ENCODE measurements at places on chromosomes 4 and X.
A peak's percentile ranks its signal among the peaks of the same experiment; 100 is the strongest.

DNA sequence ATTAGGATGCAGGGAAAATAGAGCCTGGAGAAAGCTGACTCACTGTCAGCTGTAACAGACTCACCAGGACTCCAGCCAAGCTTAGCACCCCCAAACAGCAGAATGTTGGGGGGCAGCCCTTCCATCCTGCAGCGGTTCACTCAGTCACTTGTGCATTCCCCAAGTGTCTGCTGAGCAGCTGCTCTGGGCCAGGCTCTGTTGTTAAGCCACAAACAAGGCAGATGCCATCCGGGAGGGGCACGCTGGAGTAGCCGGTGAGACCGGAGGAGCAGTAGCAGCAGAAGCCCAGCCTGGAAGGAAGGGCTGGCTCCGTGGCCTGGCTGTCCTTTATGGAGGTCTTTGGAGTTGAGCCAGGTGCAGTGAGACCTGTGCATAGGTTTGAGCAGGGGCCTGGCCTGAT lies 22.0 kb downstream of the CCNQ start:
- H3K27me3 ChIP-seq = no peaks in the 10 kb centered on the region
- DNase-seq = no peak
- H3K4me3 ChIP-seq = no peak overlapping the region
- H3K36me3 ChIP-seq = no peaks in the 10 kb centered on the region
- H3K27ac ChIP-seq = no peak overlapping the region

DNA sequence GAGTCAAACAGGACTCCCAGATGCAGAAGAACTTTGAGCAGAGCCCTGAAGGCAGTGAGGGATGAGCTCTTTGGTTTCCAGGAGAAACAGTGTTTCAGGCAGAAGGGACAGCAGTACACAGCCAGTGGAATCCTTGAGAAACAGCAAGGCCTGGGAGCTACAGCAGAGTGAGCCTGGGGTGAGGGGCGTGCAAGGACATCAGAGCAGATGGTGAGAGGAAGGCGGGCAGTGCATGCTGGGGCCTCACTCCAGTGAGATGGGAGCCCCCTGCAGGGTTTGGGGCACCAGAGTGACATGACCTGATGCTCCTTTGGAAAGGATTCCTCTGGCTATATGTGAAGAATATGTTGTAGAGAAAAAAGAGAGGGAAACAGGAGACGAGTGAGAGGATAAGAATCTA lies 98.1 kb upstream of the EGFL6 start:
- H3K27ac ChIP-seq = no peak overlapping the region
- no peak overlapping the region for H3K4me3 ChIP-seq

- no peaks in the 10 kb centered on the region for H3K4me1 ChIP-seq
- no peaks in the 10 kb centered on the region for H3K36me3 ChIP-seq
- H3K27ac ChIP-seq = no peak overlapping the region
- DNase-seq = no peak
- H3K27me3 ChIP-seq = no peaks in the 10 kb centered on the region
- H3K4me3 ChIP-seq = no peak overlapping the region
These were observed 6.1 kb upstream of the BDH2 start for GRCh38 chr4:103105558-103106356.

GRCh38 chr4:83708500-83709175 lies 172.7 kb downstream of the GPAT3 start:
- no peaks in the 10 kb centered on the region for H3K36me3 ChIP-seq
- no peak overlapping the region for H3K4me3 ChIP-seq
- DNase-seq = no peak
- no peaks in the 10 kb centered on the region for H3K27me3 ChIP-seq
- H3K27ac ChIP-seq = no peak overlapping the region
- H3K4me1 ChIP-seq = no peaks in the 10 kb centered on the region

- no peak overlapping the region for H3K27ac ChIP-seq
- no peak overlapping the region for H3K4me3 ChIP-seq
- no peaks in the 10 kb centered on the region for H3K4me1 ChIP-seq
- DNase-seq = no peak
- H3K27me3 ChIP-seq = no peaks in the 10 kb centered on the region
- no peaks in the 10 kb centered on the region for H3K36me3 ChIP-seq
These were observed 389.6 kb upstream of the IGFBP7 start for GRCh38 chr4:57499786-57500185.

GRCh38 chrX:102712981-102713625 lies 855 bp downstream of the GPRASP2 start:
- no peak for DNase-seq
- peak overlapping the region; percentile 52 for H3K4me3 ChIP-seq
- H3K4me1 ChIP-seq = peaks cover 5% of the 10 kb centered on the region
- H3K27ac ChIP-seq = peak overlapping the region; percentile 59
- no peaks in the 10 kb centered on the region for H3K27me3 ChIP-seq

- no peaks in the 10 kb centered on the region for H3K36me3 ChIP-seq
- no peaks in the 10 kb centered on the region for H3K4me1 ChIP-seq
These were observed 20.6 kb downstream of the GSX2 start for GRCh38 chr4:54120518-54120917.
